ENCODE measurements at places on chromosomes 6 and 20. TPM values are rescaled to one million over a fixed set of nuclear protein-coding genes. Genes with fewer than 3 reads are reported as not detected.

The HLA-DOA gene
- total RNA-seq, result 2.7 TPM

The GNMT gene
- 0.42 TPM for total RNA-seq

The CNKSR3 gene
- 20.9 TPM for total RNA-seq

The RUNX2 gene
- 2.4 TPM for total RNA-seq

The SLC32A1 gene
- total RNA-seq, result not detected

The MYB gene
- total RNA-seq, result 2.1 TPM

The TTI1 gene
- total RNA-seq, result 35.7 TPM

The SCGN gene
- total RNA-seq, result 0.21 TPM
